ENCODE measurements at places on chromosomes 3 and 15. TPM values are rescaled to one million over a fixed set of nuclear protein-coding genes. Genes with fewer than 3 reads are reported as not detected.

Gene IL20RB
- 0.46 TPM for polyA plus RNA-seq

DNA sequence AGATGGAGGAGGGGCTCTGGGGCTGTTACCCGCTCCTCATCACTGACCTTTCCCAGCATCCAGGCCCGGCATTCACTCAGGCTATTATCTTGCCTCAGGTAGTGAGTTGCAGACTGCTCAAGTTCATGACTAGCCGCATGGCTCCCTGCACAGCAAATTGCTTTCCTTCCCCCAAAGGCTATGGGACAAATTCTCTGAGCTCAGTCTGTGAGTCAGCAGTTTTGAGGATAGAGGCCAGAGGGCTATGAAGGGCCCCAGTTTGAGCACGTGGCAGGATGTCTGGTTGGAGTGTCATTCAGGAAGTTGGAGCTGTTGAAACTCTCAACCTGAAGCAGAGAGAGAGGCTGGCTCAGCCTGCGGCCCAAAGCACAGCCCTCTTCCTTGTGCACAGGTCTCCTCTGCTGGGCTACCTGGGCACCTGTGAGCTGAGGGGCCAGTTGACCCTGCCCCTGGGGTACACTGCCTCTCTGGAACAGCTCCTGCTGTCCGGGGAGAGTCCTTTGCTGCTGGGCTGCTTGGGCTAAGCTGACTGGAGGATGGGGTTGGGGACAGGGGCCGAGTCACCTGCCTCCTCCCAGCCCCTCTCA is 7.9 kb downstream of the FAH start:
- DNase-seq: peak; percentile 67

- peak; percentile 48 for DNase-seq
Observed at GRCh38 chr3:184448321-184449160, 68.7 kb downstream of the CHRD start.

DNA sequence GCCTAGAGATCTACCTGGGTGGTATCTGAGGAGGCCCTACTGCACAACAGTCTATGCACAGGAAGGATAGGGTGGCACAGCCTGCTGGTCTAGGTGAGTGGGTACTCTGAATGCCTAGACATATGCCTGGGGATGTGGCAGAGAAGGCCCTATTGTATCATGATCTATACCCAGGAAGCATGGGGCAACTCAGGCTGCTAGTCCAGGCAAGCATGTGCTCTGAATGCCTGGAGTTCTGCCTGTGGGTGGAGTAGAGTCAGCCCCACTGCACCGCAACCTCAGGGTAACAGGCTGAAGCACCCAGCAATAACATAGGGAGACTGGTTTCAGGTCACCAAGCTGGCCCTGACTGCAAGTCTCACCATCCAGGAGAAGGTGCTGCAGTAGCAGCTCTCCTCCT is 224.7 kb downstream of the MFSD1 start:
- DNase-seq: no peak

Gene MST1R
- 15.9 TPM for polyA plus RNA-seq

Gene KNL1
- 1.8 TPM for polyA plus RNA-seq

Gene ALDH1A3
- 49.2 TPM for polyA plus RNA-seq

Gene CHL1
- 5.1 TPM for polyA plus RNA-seq
